ENCODE measurements at places on chromosomes 1 and 21.

GRCh38 chr1:6884652-6885153, 99.4 kb downstream of the CAMTA1 start:
- no peak for DNase-seq

DNA sequence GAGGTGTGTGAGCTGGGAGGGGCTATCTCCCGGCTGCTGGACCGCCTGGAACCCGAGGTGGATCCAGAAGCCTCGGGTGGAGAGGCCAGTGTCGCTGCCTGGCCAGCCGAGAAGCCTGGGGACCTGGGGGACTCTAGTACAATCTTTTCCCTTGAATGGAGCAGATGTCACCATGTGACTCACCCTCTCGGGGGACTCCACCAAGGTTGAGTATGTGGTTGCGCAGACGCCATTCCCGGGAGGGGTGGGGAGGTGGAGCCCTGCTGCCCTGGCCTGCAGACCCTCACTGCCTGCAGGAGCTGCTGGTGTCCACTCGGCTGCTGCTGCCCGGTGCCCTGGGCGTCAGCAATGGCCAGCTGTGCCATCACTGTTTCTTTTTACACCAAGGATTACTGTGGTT, 40.3 kb downstream of the TP73 start:
- DNase-seq: no peak

DNA sequence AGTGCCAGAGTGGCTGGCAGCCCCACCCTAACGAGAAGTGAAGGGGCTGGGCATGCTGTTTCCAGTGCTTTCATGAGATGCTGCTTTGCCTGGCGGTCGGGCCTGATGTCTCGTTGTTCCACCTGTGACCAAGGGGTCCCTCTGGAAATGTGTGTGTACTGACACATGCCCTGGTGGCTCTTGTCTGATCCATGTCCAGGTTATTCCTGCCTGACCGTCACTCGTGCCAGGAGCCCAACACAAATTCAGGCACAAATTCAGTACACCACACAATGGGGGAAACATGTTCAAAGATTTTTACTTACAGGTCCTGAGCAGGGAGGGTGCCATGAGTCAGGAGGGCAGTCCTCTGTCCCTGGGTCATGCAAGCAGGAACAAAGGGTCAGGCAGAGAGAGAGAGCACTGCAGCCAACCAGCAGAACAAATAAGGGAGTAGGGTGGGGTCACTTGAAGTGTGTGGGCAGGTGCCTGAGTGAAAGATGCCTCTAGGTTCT, 76.3 kb downstream of the ADARB1 start:
- no peak for DNase-seq

DNA sequence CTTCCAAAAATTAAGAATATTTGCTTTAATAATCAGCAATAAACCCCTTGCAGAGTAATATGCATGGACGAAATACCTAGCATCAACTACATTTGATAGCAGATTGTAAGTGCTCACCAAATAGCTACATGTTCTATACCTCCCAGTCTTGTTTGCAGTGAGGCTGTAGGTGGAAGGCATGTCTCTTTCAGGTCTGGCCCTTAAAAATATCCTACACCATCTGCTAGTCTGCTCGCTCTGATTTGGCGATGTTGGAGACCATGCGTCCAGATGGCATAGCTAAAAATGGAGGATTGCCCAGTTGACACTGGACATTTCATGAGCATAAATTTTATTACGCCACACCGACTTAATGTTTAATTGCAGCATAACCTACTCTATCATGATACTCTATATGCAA, 47.1 kb downstream of the SSX2IP start:
- DNase-seq: no peak

GRCh38 chr1:173447224-173447623, 29.9 kb upstream of the PRDX6 start:
- no peak for DNase-seq

GRCh38 chr1:69090752-69091151, 477.0 kb upstream of the LRRC7 start:
- no peak for DNase-seq

DNA sequence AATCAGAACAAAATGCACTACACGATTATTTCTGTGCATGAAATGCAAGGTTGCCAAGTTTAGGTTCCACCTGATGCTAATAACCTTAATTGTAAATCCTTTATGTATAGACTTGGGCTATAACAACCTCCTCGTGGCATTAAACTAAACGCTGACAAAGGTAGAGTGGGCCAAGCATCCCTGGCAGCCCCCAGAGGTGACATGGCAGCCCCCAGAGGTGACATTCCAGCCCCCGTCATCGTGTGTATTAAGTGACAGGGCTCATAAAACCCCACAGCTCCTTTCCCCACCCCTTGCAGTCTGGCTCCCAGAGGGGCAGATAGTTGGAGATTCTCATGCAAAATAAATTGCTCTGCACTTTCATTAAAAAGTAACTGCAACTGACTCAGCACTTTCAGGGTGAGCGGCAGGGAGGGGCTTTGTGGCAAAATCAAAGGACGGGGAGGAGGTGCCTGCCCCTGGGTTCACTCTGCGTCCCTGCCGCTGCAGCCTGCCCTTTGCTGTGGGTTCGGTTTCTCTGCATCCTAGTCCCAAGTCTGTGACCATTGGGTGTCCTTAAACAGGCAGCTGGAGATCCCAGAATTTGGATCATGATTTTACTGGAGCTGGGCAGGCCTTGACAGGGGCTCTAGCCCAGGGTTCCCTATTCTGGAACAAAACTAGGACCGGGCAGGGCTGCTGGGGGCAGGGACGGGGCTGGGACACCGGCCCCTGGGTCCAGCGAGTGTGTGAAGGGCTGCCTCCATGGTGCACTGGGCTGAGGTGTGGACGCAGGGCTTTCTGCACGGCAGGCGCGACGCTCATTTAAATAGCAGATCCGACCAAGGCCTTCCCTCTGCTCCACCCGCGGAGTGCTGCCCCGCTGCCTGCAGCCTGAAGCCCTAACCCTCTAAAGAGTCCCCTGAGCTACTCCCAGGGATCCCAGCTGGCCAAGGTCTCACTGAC, 234.9 kb upstream of the VAMP3 start:
- no peak for DNase-seq

- no peak for DNase-seq
These were observed 42.6 kb downstream of the UBE2G2 start for GRCh38 chr21:44758781-44759627.

- DNase-seq: no peak
These were observed 30.6 kb downstream of the IFNAR1 start for GRCh38 chr21:33355355-33355754.

DNA sequence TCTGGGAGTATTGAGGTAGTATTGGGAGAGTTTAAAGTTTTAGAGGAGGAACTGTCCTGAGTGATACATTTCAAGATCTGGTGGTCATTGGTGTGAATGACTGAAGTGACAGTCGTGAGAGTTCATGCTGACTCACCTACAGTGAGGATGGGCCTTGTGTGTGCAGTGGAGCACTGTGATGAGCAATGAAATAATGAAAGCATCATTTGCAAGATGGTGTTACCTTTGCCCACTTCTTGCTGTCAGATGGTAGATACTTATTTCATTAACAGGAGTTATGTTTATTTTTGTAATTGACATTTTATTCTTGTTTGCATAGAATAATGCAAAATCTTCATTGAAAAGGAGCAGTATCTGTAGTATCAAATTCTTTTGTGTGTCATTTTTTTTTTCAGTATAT, 29.0 kb downstream of the POU2F1 start:
- no peak for DNase-seq

- DNase-seq: no peak
These were observed 32.9 kb upstream of the AGPAT3 start for GRCh38 chr21:43832158-43832550.

GRCh38 chr1:20430355-20431175, 55.4 kb downstream of the CAMK2N1 start:
- DNase-seq: no peak

DNA sequence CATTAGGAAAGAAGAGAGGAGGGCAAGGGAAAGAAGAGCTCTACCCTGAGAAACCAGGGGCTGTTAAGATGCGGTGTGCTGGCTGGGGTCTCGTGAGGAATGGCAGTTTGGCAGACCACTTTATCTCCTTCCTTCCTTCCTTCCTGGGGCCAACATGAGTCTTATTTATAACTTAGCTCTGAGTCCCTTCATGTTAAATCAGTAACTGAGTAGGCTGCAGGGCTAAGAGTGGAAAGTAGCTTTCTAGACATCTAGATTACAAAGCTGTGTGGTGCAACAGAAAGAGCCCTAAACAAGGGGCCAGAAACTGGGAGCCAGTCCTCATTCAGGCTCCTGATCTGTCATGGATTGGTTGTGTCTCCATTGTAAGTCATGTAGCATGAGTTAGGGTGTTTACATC, 135.4 kb upstream of the DUSP10 start:
- no peak for DNase-seq

DNA sequence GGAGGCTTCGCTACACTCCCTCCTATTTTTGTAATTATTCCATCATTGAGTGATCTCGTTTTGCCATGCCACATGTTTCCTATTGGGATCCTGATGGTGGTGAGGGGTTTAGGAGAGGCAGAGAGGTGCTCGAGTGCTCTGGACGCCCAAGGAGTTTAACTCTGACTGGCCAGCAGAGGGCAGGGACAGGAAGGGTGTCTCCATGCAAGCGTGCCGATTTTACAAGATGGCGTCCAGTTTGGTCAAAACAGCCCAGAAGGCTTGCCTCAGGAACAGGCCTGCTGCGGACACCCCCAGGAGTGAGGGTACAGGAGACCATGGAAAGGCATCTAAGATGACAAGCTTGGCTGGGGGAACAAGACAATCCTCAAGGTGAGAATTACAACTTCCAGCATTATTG, 33.8 kb upstream of the KCNE2 start:
- no peak for DNase-seq

DNA sequence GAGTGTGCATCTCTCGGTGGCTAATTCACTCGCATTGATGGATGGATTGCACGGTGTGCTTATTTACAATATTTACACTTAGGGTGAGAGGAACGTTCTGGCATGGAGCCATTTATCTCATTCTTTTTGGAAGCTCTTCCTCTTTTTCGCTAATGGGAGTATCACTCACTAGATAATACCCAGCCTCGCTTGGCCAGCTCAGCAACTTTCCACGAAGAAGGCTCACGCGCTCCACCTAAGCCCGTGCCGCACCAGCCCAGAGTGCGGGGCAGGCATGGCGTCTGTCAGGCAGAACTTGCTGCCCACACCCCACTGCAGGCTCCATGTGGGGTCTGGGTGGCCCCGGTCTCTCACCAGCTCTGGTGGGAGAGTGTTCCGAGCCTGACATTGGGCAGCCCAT, 484.9 kb downstream of the NPHP4 start:
- no peak for DNase-seq

DNA sequence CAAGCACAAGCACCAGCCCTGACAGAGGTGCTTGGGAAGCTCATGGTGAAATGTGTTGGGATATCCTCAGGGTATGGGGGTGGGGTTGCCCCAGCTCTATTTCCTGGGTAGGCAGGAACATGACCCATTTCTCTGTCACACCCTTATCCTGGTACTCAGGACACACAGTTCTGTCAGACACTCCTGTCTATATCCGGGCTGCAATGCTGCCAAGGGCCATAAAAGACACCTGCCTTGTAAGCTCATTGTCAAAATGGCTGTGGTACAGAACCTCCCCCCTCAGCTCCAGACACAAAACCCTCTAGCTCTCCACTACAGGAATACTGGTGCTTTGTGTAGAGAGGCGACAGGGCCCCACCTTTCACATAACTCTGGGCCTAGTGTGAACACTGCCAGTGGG, 636.7 kb downstream of the PLA2G4A start:
- DNase-seq: no peak

GRCh38 chr21:28421716-28422524, 570.8 kb downstream of the LTN1 start:
- DNase-seq: peak; percentile 97

DNA sequence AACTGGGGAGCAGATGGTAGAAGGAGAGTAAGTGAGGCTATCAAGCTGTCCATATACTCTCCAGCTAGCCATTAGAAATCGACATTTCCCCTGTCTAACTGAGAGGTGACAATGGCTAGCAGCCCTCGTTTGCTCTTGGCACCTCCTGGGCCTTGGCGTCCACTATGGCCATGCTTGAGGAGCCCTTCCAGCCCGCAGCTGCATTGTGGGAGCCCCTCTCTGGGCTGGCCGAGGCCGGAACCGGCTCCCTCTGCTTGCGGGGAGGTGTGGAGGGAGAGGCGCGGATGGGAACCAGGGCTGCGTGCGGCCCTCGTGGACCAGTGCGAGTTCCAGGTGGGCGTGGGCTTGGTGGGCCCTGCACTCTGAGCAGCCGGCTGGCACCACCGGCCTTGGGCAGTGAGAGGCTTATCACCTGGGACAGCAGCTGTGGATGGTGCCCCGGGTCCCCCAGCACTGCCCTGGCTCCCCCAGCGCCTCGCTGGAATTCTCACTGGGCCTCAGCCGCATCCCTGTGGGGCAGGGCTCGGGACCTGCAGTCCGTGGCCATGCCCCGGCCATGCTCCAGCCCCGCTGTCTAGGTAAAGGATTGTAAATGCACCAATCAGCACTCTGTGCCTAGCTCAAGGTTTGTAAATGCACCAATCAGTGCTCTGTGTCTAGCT, 56.2 kb upstream of the PARP1 start:
- no peak for DNase-seq
